ENCODE measurements at places on chromosomes 2 and 18. TPM values are rescaled to one million over a fixed set of nuclear protein-coding genes. Genes with fewer than 3 reads are reported as not detected.
A peak's percentile ranks its signal among the peaks of the same experiment; 100 is the strongest.

DNA sequence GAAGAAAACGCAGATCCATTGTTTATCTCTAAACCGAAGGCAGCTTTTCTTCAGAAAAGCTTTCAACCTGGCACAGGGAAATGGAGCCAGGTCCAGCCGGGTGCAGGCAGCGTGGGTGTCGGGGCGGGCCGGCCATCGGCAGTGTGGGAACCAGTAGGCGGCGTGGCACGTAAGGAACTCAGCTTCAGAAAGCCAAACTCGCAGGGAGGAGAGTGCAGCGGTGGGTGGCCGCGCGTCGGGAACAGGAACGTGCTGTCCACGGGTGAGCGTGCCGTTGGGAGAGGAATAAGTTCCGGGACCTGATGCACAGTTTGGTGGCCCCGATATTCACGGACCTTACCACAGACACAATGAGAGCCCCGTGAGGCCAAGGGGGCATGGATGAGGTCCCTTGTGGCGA, 270.4 kb downstream of the TWIST2 start:
- no peak for DNase-seq

DNA sequence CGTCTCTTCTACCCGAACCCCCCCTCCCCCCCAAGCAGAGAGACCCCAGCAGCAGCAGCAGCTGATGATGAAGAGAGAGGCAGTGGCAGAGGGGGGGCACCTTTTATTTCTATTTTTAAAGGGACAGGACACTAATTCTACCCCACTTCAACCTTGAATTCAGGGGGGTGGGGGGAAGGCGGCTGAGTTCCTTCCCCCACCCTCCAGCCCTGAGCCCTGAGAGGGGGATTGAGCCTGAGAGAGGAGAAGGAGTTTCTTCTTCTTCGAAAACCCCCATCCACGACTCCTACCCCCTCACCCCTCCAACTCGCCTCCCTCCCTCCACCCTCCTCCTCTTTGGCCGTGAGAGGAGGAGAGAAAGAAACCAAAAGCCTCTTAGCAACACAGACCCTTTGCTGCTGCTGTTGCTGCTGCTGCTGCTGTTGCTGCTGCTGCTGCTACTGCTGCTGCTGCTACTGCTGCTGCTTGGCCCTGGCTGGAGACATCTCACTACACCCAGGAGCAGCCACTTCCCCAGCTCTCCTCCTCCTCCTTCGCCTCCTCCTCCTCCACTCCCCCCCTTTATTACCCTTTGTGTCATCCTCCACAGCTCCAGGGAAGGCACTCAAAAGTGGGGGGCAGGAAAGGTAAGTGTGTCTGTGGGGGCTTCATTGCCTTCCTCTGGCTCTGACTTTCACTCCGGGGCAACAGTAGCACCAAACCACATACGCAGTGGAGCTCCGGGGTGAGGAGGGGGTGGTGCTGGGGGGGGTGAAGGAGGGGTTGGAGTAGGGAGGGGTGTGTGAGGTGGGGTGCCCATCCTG, at the start of gene MBD5:
Gene MBD5 (plus strand): TSS at position 33 of the 803 bp plus-strand sequence.
- peak; percentile 14 for DNase-seq

DNA sequence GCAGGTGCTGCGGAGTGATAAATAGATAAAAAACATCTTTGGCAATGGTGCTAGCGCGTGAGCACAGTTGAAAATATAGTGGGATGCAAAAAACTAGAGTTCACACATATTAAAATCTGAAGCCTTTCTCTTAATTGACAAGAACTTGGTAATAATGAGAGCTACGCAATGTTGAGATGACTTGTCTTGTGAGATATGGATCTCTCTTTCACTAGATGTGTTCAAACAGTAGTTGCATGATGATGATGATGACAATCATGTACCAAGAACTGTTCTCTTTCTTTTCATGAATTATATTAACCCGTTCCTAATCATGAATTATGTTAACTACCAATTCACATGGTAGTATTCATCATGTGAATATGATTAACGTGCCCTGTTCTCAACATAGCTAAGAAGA, 81.1 kb downstream of the DYNAP start:
- DNase-seq = no peak

DNA sequence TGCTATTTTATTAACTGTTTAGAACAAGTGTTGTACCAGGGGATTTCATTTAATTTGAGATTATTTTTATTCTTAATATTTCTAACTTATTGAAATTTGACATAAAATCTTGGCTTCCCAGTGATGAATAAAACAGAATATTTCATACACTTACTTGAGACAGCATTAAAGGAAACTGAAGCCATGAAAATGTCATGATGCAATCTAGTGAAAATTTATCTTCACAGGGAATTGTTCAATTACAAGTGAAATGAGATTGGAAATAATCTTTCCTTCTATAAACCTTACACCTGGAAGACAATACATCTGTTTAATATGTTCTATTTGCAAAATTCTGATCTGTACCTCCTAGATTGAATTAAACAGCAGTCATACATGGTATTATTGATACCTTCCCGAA, 511.0 kb upstream of the CDH7 start:
- DNase-seq = no peak

- DNase-seq = peak; percentile 36
Measured at GRCh38 chr2:23404426-23404825, 19.4 kb downstream of the KLHL29 start.

SULT1C2 gene
- total RNA-seq = 2.0 TPM
